ENCODE measurements at places on chromosomes 3 and 15.

DNA sequence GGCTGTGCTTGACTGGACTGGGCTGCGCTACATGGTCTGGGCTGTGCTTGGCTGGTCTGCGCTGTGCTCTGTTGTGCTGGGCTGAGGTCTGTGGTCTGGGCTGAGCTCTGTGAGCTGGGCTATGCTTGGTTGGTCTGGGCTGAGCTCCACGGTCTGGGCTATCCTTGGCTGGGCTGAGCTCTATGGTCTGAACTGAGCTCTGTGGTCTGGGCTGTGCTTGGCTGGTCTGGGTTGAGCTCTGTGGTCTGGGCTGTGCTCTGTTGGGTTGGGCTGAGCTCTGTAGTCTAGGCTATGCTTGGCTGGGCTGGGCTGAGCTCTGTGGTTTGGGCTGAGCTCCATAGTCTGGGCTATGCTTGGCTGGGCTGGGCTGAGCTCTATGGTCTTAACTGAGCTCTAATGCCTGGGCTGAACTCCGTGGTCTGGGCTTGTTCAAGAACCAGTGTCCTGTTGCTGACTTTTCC, 92.0 kb downstream of the PLXNA1 start:
- H3K4me3 ChIP-seq, result no peak overlapping the region
- H3K4me1 ChIP-seq, result no peaks in the 10 kb centered on the region
- H3K27me3 ChIP-seq, result no peaks in the 10 kb centered on the region
- peak; percentile 41 for DNase-seq
- no peak overlapping the region for H3K27ac ChIP-seq

- H3K36me3 ChIP-seq, result no peaks in the 10 kb centered on the region
- peaks cover 10% of the 10 kb centered on the region for H3K4me1 ChIP-seq
- no peaks in the 10 kb centered on the region for H3K27me3 ChIP-seq
- H3K27ac ChIP-seq, result no peak overlapping the region
- no peak overlapping the region for H3K4me3 ChIP-seq
These were observed 126.0 kb downstream of the ST8SIA2 start for GRCh38 chr15:92519709-92520108.

GRCh38 chr3:159928666-159929065, 60.0 kb upstream of the IL12A start:
- no peaks in the 10 kb centered on the region for H3K36me3 ChIP-seq
- no peak overlapping the region for H3K4me3 ChIP-seq
- H3K4me1 ChIP-seq, result no peaks in the 10 kb centered on the region

DNA sequence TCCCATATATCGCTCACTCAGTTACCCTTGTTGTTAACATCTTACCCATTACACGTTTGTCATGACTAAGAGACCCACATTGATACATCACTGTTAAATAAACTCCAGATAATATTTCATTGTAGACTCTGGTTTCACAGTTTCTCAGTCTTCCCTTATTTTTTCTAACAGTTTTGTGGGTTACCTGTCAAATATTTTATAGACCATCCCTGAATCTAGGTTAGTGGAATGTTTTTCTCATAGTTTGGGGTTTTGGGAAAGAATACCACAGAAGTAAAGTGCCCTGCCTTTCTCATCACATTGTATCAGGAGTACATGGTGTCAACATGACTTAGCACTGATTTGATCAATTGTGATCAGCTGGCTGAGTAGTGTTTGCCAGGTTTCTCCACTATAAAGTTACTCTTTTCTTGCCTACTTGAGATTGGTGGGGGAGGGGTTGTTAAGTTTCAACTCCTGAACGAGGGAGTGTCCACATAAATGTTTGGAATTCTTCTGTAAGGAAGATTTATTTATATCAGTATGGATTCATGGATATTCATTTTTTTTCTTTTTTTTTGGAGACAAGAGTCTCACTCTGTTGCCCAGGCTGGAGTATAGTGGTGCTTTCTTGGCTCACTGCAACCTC, 25.9 kb downstream of the RNF111 start:
- H3K27ac ChIP-seq, result no peak overlapping the region
- H3K36me3 ChIP-seq, result no peaks in the 10 kb centered on the region
- H3K4me1 ChIP-seq, result peaks cover 21% of the 10 kb centered on the region
- no peak overlapping the region for H3K4me3 ChIP-seq
- no peaks in the 10 kb centered on the region for H3K27me3 ChIP-seq

GRCh38 chr15:84099181-84099580, 136.4 kb upstream of the GOLGA6L4 start:
- H3K36me3 ChIP-seq, result no peaks in the 10 kb centered on the region
- DNase-seq, result peak; percentile 18
- H3K4me3 ChIP-seq, result no peak overlapping the region
- peaks cover 12% of the 10 kb centered on the region for H3K27me3 ChIP-seq
- H3K4me1 ChIP-seq, result no peaks in the 10 kb centered on the region

- H3K27ac ChIP-seq, result no peak overlapping the region
- H3K4me1 ChIP-seq, result no peaks in the 10 kb centered on the region
- no peaks in the 10 kb centered on the region for H3K27me3 ChIP-seq
- no peak overlapping the region for H3K4me3 ChIP-seq
These were observed 292.8 kb upstream of the TMC3 start for GRCh38 chr15:81666839-81667238.

GRCh38 chr3:57764794-57765193, 8.7 kb downstream of the SLMAP start:
- peaks cover 34% of the 10 kb centered on the region for H3K4me1 ChIP-seq
- H3K27me3 ChIP-seq, result no peaks in the 10 kb centered on the region
- no peaks in the 10 kb centered on the region for H3K36me3 ChIP-seq
- H3K27ac ChIP-seq, result no peak overlapping the region

All from psoas muscle (tissue), 8 donors.